Ecto neural progenitor cell (in vitro differentiated cells): ENCODE measurements at places on chromosomes 7 and 10.

DNA sequence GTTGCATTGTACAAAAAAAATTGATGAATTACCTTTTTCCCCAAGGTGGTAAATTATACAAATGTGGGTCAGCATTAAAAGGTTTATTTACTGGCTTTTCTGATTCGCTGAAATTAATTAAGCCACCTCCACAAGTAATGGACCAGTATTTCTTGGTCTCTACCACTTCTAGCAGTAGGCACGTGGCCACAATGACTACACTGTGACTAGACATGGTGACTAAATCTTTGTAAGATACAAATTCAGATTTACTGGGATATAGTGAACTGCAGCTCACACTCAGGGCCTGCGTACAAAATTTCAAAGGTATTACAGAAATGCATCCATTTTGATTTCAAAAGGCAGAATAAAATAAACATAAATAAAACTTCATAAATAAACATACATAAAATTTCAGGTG, 10.9 kb downstream of the HPSE2 start:
- no peak for DNase-seq

DNA sequence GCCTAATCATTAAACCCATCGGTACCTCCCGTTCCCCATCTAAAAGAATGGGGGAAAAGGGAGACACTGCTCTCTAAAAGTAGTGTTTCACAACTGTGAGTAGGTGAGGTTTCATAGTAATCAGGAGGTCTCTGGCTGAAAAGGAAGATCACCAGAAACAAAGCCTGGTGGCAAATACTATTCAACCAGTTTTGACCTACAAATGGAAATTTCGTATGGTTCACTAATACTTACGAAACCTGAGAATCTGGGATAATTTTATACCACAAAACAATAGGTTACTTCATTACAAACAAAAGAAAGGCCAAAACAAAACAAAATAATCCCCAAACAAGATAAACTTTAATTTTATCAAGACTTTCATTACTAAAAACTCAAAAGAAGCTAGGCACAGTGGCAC, 28.4 kb upstream of the ANLN start:
- no peak for DNase-seq

- peak; percentile 58 for DNase-seq
Observed at GRCh38 chr7:151518105-151518946, 1.4 kb downstream of the RHEB start.

DNA sequence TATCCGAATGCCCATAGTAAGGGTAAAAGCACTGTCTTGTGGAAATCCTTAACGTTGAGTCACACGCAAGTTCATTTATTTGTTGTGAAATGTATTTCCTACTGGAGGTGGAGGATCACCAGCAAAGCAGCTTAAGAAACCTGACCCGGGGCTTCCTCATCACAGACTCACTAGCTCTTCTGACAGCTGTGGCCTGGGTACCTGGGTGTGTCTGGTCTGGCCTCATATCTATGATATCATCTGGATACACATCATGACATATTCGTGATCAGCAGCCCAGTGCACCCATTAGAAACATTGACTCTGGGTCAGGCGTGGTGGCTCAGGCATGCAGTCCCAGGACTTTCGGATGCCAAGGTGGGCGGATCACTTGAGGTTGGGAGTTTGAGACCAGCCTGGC, 8.8 kb downstream of the DRGX start:
- no peak for DNase-seq

DNA sequence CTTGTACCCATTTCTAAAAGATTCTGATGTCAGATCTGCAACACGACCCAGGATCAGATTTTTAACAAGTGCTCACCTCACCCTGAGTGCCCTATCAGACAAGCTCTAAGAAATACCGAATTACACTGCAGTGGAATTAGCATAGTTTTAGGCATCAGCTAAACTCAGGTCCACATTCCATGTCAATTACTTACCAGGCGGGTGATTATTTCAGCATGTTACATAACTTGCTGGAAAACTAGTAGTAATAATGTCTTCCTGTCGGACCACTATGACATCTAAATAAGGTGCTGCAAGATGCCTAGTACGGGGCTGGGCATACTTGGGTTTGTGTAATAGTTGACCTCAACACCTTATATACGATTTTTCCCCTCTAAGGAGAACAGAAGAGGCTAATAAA, 21.0 kb downstream of the TRIL start:
- DNase-seq: no peak

GRCh38 chr10:76576276-76576962, 1061.2 kb downstream of the KCNMA1 start:
- no peak for DNase-seq

- peak; percentile 21 for DNase-seq
Observed at GRCh38 chr10:113515161-113515560, 37.7 kb upstream of the HABP2 start.

GRCh38 chr7:45484094-45484493, 90.1 kb upstream of the ADCY1 start:
- DNase-seq: no peak

GRCh38 chr7:154440651-154441050, 388.5 kb downstream of the DPP6 start:
- no peak for DNase-seq

DNA sequence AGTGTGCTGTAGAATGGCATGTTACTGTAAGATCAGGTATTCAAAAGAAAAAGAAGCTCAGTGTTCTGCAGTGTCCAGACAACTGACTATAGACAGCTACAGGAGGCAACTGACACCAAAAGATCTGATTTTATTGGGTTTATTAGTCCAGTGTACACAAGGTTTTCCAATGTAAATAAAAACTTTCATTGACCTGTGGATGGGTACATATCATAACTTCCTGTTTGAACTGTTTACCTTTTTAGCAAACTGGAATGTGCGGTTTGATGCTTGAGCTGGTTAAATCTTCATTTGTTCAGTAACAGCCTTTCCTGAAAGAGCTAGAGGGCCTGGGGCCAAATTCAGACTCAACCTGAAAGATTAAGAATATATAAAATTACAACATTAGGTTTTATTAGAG, 172.6 kb upstream of the SP8 start:
- no peak for DNase-seq

- no peak for DNase-seq
Observed at GRCh38 chr7:22589641-22590201, 89.7 kb upstream of the STEAP1B start.

DNA sequence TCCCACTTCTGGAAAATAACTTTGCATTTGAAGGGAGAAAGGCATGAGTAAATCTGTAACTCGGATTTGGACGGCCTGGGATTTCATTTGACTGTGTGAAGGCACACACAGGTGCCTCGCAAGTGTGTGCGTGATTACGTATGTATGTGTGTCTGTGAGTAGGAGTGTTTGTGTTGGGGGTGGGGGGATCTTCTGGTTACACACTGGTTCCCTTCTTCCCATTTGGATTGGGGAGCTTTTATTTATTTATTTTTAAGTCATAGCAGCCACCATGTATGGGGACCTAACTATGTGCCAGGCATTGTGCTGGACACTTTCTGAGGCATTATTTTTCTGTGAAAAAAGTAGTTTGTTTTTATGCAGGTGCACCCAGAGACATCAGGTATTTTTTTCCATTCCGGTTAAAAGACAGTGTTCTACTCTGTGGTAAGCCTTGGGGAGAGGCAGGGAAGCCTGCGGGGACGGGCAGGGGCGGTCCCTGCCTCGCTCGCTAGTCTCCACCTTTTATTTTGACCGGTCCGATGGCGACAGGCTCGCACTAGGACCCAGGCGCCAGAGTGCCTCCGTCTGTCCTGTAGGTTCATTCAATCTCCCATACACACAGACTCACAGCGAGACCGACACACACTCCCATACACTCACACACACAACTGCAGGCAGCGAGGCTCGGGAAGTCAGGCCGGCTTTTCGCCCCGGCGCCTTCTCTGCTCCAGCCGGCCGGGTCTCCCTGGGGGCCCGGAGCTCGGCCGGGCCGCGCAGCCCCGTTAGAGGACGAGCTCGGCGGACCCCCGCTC, at the start of gene MXI1:
TSS of gene MXI1 (plus strand) at position 595 of the 794 bp plus-strand sequence. CDS start 204 bp downstream, outside the sequence.
- peak; percentile 86 for DNase-seq

- DNase-seq: no peak
Observed at GRCh38 chr7:70098905-70099672, 500.8 kb downstream of the AUTS2 start.

- DNase-seq: no peak
Observed at GRCh38 chr10:131020775-131021174, 290.7 kb downstream of the TCERG1L start.

- no peak for DNase-seq
Observed at GRCh38 chr7:121546632-121547543, 150.8 kb upstream of the FAM3C start.

GRCh38 chr7:109259151-109259550, 689.5 kb downstream of the DNAJB9 start:
- DNase-seq: no peak

GRCh38 chr7:150748376-150748775, 11.2 kb downstream of the GIMAP5 start:
- no peak for DNase-seq

- no peak for DNase-seq
Observed at GRCh38 chr10:21257191-21257590, 268.3 kb downstream of the SKIDA1 start.

DNA sequence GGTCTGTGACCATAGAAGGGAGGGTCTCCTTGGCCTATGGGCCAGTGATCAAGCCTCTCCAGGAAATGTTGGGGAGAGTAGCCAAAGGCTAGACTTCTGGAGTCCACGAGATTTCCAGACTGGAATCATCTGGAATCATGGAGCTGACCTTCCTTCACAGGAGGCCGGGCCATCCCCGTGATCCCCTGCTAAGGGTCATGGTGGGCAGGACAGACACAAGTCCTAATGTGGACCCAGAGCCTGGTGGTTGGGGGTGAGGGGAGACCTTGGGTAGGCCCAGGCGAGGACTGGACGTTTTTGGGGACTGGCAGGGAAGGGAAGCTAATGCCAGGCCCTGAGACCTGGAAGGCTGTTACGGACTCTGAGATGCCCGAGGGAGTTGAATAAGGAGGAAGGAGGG, 9.8 kb upstream of the GRID1 start:
- no peak for DNase-seq
